ENCODE measurements at places on chromosomes 2 and 18.
A peak's percentile ranks its signal among the peaks of the same experiment; 100 is the strongest.

- DNase-seq: no peak
These were observed 39.9 kb downstream of the RAB6C start for GRCh38 chr2:130019402-130019801.

DNA sequence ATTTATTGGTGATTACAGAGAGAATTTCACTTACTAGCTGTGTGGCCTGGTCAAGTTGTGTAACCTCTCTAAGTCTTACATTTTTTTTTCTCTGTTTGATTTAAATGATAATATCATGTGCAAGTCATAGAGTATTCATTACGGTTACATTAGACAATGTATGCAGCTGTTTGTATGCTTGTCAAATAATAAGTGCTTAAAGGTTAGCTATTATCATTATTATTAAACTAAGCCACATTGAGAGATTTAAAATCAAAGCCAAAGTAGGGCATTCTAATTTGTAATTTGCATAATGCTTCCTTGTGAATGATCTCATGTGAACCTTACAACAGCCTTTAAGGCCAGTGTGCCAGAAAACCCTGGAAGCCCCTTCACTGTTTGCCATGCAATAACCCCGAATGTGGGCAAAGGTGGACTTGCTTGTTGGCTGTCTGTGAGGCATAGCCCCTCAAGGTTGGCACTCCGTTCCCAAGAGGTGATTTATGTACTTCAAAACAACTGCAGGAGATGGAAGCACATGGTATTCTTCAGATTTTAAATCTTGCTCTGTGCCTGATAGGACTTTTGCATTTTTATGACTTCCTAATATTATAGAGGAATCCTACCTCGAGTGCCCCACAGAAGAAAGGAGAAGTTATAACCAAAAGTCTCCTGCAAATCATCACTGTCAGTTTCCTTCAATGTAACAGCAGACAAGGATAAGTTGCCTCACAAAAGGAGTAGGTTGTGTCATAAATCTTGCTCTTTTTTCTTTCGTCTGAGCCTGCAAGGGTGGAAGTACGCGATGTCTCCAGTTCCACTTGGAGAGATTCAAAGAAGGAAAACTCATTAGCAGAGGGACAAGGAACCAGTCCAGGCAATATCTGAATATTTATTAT, 272.0 kb downstream of the TGIF1 start:
- DNase-seq: no peak

DNA sequence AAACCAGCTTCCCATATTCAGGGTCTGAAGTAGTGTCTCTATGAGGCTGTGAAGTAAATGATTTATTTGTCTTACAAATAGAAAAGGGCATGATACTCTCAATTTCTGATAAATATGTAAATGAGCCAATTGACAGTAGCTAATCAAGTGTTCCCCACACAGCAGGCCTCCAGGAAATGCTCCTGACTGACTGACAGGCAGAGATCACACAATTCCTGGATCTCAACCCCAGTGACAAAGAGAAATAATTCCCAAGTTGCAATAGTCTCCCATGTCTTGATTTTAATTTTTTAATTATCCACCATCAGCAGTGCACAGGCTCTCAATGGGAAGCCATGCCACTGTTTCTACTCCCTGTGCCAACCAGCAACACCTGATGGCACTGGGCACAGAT, 390.4 kb downstream of the SOX11 start:
- DNase-seq: no peak

GRCh38 chr2:218307415-218308090, 15.2 kb upstream of the TMBIM1 start:
- DNase-seq: no peak

DNA sequence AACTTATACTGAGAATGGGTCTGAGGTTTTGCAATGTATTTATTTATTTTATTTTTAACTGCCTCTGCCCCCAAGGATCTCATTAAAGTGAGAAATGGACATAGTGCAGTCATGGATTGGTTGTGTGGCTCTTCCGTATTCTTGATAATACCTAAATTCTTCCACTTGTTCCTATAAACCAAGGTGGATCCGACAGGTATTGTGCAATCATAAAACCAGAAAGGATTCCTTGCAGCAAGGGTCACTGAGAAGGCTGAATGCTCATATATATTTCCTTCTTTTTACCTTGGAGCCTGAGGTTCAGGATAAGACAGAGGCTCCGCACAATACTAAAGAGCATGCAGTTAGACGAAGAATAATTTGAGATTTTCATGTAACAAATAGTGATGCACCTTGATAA, 826.0 kb upstream of the SOX11 start:
- no peak for DNase-seq

DNA sequence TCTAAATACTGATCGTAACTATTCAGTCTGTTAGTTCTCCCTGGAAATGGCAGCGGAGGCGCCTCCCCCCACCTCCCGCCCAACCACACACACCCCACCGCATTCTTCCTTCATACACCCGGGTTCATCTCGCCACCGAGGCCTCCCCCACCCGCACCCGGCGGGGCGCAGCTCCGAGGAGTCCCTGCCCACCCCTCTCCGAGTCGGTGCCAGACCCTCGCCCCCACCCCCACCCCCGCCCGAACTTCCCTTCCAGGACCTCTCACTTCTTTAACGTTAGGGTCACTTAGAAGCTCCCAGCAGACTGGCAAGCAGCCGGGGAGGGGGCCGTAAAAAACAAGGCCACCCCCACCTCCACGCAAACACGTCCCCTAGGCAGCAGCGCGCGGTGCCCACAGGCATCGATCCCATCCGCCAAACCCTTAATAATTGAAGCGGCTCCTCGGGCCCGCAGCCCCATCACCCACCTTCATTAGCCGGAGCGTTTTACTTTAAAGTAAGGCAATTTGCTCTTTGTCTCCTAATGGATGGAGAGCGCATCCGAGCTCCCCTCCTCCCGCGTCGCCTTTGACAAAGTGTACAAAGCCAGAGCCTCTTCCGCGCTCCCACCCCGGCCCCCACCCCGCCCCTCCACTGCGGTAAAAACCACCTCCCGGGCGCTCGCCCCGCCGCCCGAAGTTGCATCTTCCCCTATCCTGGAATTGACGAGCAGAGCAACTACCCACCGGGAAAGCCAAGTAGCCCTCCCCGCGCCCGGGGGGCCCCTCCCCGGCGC, 624 bp downstream of the ZNF516 start:
- peak; percentile 57 for DNase-seq

- no peak for DNase-seq
These were observed 72.5 kb upstream of the LRRTM1 start for GRCh38 chr2:80377071-80377470.

- no peak for DNase-seq
These were observed 31.3 kb upstream of the EVA1A start for GRCh38 chr2:75592030-75592429.

DNA sequence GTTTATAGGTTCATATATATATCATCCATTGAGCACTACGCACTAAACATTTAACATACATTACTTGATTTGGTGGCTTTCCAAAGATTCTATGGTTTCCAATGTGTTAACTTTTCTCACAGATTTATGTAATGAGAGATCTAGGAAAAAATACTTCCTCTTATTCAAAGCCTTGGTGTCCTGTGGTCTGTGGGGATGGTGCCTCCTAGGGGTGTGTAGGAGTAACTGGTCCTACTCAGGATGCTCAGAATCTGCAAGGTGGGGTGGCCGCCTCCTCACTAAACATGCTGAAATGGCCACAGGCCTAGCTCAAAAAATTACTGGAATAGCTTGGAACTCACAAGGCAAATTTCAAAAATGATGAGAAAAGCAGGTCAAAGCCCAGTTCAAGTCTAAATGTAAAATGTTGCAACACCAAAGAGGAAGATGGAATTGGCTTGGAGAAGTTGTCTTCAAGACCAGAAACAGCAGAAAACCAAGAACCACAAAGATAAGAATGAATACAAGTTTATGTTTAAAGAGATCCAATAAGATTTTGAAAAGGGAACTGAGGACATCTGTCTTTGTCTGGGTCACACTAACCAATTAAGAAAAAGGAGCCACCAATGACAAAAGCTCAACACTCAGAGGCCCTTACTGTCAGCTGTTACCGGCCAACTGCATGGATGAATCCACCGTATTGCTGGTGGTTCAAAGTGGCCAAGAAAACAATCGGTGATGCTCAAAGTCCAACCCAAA, 11.5 kb downstream of the GPR55 start:
- peak; percentile 85 for DNase-seq

DNA sequence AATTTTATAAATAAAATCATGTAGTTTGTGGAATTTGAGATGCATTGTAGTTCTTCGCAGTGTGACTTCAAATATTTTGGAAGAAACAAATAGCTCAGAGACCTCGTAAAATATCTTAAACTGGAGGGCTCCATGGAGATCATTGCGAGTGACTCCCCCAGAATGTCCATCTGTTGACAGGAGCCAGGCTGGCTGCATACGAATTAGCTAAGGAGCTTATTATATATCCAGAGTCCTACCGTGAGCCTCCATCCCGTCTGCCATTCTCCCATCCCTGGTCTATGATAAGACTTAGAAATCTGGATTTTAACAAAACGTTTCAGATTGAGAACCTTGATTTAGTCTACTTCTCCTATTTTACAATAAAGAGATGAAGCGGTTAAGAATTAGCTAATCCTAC, 80.2 kb downstream of the MSH2 start:
- no peak for DNase-seq

DNA sequence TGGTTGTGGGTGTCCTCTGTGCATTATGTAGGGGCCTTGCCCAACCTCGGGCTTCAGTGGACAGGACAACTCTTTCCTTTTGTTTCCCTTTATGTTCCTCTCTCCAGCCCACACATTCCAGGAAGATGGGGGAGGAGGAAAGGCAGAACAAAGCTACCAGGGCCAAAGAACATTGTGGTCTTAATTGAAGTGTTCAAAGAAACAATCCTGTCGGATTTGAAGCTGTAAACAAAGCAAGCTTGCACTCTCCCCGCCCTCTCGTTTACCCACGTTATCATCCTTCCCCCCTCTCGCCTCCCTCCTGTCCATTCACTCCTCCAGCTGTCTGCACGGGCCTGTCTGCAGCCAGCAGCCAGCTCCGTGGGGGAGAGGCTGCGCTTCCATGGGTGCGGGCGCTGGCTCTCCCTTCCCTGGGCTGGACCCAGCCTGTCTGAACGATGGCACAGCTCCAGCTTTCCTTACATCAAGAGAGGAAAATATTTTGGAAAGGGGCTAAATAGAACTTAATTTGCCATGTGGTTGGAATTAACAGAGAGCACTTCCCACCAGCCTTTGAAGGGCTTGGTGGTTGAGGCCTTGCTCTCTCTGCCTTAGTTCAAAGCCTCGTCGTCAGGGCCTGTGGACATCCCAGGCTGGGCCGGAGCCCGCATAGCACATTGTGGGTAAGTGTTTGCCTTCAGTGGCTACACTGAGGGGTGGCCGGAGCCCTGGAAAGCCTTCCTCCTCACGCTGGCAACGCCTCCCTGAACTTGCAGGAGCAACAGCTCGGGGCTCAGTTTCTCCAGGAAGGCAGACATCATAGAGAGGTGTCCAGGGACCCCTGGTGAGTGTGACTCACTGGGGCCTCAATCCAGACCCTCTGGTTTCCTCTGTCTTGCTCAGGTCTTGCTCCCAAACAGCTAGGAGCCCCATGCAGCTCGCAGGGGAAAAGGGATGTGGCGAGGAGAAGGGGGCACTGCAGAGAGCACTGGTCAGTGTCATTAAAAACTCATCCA, 60.6 kb upstream of the HS6ST1 start:
- DNase-seq: peak; percentile 70

GRCh38 chr2:223952280-223952968, 4.8 kb upstream of the MRPL44 start:
- no peak for DNase-seq

DNA sequence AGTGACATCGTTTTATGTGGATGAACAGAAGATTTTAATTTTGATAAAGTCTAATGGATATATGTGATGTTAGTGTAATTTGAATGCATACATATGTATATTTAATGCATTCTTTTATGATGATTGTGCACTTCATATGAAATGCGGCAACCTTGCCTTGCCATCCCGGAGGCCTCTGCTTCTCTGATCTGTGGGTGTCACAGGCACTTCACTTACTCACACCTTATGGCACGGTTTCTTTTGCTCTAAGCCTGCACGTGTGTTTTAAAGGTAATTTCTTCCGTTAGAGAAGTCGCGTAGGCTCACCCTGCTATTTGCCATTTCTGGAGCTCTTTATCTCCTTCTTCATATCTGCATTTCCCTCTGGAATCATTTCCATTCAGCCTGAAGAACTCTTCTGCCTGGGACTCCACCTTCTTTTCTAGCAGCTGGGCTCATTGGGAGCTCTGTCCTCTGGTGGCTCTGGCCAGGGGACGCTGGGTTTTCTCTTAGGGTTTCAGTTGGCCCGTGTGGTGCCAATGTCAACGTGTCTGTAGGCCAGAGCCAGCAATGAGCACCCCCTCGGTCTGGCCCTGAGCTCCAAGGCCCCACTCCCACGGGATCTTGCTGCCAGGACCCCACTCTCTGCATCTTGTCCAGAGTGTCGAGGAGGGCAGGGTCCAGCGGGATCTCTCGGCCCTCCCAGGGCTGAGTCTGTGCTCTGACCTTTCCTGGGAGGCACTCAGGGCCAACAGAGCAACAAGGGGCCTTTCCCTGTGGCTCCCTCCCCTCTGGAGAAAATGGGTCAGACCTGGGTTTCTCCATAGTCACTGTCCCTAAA, 97.3 kb downstream of the RTP5 start:
- no peak for DNase-seq

- no peak for DNase-seq
These were observed 83.1 kb downstream of the COL3A1 start for GRCh38 chr2:189057316-189057715.

DNA sequence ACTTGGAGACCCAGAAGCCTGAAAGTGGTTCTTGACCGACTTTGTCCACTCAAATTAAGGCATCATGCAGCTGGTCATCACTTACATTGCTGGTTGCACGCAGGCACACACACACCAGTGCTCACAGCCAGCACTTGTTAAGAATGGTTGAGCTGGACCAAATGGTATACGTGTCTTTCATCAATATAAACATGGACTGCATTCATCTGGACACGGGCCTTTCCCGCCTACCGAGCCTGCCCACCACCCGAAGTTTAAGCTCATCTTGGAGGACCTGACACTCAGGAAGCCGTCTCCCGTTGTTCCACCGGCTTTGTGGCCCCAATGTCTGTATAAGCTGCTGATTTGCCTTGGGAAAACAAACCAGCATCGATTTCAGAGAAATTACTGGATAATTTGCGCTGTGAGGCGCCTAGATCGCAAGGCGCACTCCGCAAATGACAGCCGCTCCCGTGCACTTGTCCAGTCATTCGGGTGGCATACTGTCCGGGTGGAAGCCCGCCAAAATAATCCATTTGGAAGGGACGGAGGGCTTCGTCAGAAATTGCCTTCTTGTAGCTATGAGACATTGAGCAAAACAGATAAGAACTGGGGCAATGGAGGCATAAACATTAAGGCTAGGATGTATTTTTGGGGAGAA, 40.1 kb upstream of the AKAIN1 start:
- no peak for DNase-seq

- DNase-seq: no peak
These were observed 1109.7 kb downstream of the LRP1B start for GRCh38 chr2:141021109-141021508.

GRCh38 chr2:75243219-75243618, 43.9 kb upstream of the TACR1 start:
- DNase-seq: no peak

Measured in SK-N-SH (cell line).